Caco-2 (cell line): ENCODE measurements at places on chromosomes 3 and 15.

- no peaks in the 10 kb centered on the region for H3K4me1 ChIP-seq
- no peak overlapping the region for H3K27ac ChIP-seq
- H3K36me3 ChIP-seq, result no peaks in the 10 kb centered on the region
- no peak for DNase-seq
- no peaks in the 10 kb centered on the region; the same call in 1 of the 2 replicates for H3K27me3 ChIP-seq
Measured at GRCh38 chr3:59876533-59877062, 826.8 kb upstream of the CFAP20DC start.

DNA sequence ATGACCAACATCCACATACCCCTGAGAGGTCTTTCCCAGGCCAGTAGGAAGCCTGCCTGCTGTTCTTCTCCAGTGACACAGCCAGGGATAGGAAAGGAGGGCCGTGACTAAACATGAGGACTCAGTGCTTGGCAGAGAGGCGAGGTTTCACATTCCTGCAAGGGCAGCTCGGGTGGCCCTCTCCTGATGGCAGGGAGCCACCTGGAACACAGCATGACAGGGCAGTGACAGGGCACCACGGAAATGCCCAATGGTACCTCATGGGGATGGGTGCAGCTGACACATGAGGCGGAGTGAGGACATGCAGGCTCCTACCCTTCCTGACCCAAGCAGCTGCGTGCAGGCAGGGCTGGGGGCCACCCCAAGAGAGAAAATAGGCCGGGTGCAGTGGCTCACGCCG lies 7.4 kb upstream of the TGM5 start:
- no peaks in the 10 kb centered on the region for H3K4me1 ChIP-seq
- H3K27ac ChIP-seq, result no peak overlapping the region
- DNase-seq, result no peak
- no peak overlapping the region for H3K4me3 ChIP-seq
- H3K27me3 ChIP-seq, result no peaks in the 10 kb centered on the region; the same call in 1 of the 2 replicates

DNA sequence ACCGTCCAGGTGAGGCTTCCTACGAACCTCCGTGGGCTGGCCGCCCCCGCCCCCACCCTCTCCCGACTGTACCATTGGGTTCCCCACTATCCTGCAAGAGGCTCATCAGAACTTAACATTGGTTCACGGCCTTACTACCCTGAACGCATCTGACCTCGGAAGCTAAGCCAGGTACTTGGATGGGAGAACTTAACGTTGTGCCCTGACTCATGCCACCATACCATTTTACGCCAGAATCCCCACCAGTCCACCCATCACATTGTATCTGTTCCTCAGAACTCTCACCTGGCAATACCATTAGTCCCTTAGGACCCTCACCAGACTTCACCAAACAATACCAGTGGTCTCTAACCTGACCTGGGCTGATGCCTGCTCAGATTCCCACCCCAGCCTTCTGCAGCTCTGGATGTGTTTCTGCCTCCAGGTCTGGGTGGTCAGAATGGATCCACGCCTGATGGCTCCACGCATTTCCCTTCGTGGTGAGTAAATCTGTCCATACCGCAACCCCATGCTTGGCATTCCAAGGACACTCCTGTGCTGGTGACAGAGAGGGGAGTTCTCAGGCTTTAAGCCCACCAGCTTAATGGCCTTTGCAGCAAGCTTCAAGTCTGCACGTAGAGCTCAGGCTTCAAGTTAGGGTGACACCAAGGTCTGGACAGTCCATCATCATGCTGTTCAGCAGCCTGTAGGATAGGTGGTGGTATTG lies 562 bp downstream of the TCTA start:
- peak overlapping the region; percentile 94 for H3K27ac ChIP-seq
- peaks cover 28% of the 10 kb centered on the region for H3K4me1 ChIP-seq
- DNase-seq, result no peak
- no peaks in the 10 kb centered on the region; the same call in 1 of the 2 replicates for H3K36me3 ChIP-seq
- peak overlapping the region; percentile 93 for H3K4me3 ChIP-seq

DNA sequence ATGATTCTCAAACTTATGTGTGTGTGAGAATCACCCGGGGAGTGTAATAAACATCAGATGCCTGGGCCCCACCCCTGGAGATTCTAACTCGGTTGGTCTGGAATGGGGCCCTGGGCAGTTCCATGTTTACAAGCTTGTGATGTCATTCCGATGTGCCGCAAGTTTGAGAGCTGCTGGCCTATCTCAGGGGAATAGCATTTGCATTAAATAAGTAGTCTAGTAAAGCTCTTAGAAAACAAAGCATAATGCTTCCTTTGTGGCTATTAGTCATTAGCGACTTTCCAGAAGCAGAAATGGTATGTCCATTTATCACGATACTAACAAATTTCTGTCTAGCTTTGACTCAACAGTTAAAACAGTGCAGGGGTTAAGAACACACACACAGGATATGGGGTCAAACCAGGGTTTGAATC lies 20.9 kb downstream of the PGBD4 start:
- H3K27ac ChIP-seq, result no peak overlapping the region
- no peak overlapping the region for H3K4me3 ChIP-seq
- no peak for DNase-seq
- H3K4me1 ChIP-seq, result no peaks in the 10 kb centered on the region

GRCh38 chr3:13023971-13024764 lies 49.1 kb downstream of the IQSEC1 start:
- no peak for DNase-seq
- no peak overlapping the region for H3K4me3 ChIP-seq
- no peaks in the 10 kb centered on the region for H3K4me1 ChIP-seq
- no peak overlapping the region for H3K27ac ChIP-seq
- no peaks in the 10 kb centered on the region; the same call in 1 of the 2 replicates for H3K27me3 ChIP-seq

DNA sequence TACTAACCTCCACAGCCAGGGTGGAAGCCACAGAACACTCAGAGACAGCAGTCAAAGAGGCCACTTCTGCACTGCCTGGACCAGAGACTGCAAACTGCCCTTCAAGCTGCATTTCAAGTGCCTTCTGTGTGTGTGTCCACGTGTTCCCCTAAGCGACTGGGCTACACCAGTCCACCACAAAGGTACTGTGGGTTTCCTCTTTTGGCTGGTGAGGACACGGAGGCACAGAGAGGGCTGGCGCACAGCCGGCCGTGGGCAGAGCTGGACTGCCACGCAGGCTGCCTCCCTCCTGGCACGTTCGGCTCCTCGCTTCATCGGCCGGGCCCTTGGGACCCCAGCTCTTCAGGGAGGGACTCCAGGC lies 60.9 kb downstream of the MGLL start:
- no peaks in the 10 kb centered on the region for H3K36me3 ChIP-seq
- no peak overlapping the region for H3K4me3 ChIP-seq
- H3K4me1 ChIP-seq, result peaks cover 3% of the 10 kb centered on the region
- H3K27me3 ChIP-seq, result no peaks in the 10 kb centered on the region
- H3K27ac ChIP-seq, result no peak overlapping the region

- no peaks in the 10 kb centered on the region for H3K27me3 ChIP-seq
- no peak overlapping the region for H3K27ac ChIP-seq
- H3K36me3 ChIP-seq, result no peaks in the 10 kb centered on the region
- H3K4me1 ChIP-seq, result peaks cover 23% of the 10 kb centered on the region
- H3K4me3 ChIP-seq, result no peak overlapping the region
Measured at GRCh38 chr3:128322030-128323022, 144.4 kb downstream of the DNAJB8 start.
